ENCODE measurements at places on chromosomes 11 and 22.

DNA sequence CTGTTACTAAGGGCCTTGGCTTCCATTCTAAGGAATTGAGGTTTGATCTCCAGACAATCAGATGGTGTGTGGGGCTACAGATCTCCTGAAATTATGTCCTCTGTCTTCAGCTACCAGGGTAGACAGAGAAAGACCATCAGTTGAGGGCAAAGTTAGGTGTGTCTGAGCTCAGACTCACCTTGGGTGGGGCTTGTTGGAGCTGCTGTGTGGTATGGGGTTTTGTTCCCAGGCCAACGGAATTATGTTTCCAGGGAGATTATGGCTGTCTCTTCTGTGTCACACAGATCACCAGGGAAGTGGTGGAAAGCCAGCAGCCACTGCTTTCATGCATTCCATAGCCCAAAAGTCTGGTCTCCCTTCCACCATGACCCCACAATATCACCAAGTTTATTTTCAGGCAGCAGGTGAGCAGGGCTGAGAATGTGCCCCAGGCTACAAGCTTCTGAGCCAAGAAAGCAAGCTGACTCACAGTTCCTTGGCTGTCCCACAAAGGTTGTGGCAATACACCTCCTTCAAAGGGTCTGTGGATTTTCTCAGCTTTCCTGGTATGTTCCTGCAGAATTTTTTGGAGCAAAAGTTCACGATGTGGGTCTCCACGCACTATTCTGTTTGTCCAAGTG, 714.9 kb downstream of the LUZP2 start:
- no peak for DNase-seq

DNA sequence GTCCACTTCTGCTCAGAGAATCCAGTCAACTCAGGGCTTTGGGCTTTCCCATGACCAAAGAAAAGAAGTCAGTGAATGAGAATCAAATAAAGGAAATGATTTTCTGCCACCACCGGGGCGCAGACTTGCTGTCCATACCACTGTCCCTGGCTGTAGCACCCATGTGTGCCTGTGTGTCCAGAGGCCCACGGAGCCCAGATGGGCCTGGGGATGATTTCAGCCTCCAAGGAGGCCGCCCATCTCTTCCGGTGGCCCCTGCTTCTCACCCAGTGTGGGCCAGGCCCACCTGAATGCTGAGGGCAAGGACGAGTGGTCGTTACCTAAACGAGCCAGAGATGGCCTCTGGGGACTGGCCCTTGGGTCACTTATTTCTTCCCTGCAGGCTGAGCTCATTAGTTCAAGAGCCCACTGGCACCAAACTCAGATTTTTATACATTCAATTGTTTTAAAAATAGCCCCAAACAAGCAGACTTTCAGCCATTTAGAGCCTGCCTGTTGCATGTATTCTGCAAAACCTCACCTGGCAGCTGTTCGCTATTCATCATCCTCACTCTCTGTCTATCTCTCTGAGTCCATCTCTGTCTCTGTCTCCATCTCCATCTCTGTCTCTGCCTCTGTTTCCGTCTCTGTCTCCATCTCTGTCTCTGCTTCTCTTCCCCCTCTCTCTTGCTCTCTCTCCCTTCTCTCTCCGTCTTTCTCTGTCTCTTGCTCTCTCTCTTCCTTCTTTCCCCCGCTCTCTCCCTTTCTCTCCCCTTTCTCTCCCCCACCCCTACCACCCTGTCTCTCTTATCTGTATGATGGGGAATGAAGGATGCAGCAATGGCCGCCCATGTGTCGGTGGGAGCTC, 24.2 kb downstream of the KRTAP5-5 start:
- no peak for DNase-seq

- peak; percentile 3 for DNase-seq
Measured at GRCh38 chr22:23058481-23059283, 11.6 kb upstream of the GNAZ start.

DNA sequence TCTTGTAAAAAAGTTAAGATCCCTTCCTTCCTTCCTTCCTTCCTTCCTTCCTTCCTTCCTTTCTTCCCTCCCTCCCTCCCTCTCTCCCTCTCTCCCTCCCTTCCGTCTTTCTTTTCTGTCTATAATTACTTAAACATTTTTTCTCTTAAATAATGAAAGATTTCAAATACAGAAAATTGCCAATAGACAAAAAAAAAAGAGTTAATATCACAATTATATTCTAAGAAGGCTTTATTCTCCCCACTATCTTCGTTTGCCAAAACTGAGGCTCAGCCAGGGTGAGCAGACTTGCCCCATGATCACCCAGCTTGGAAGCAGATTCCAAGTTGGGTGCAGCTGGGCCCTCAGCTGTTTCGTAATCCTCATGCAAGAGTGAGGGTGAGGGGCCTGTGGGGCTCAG, 327 bp upstream of the CACNA1I start:
- no peak for DNase-seq
